ENCODE measurements at places on chromosomes 2 and 18.

DNA sequence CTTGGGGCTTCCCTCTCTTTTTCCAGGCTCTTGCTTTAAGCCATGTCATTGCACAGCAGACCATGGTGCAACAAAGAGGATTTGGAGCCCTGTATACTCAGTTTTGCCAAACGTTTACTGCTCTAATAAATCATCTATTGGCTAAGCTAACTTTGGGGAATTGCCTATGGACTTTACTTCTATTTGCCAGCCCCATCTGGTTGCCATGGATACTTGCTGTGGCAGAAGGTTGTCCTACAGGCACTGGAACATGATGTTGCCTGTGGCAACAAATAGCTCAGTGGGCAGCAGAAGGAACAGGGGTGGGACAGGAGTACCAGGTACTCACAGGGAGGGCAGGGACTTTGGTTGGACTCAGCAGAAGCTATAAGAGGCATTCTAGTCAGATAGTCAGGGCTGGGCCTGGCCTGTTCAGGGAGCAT is 129.7 kb downstream of the CCDC85A start:
- no peaks in the 10 kb centered on the region for H3K4me1 ChIP-seq
- H3K27me3 ChIP-seq: no peaks in the 10 kb centered on the region
- no peak for DNase-seq
- H3K27ac ChIP-seq: no peak overlapping the region
- H3K36me3 ChIP-seq: no peaks in the 10 kb centered on the region

GRCh38 chr2:79882548-79882947 is 369.7 kb downstream of the CTNNA2 start:
- H3K4me3 ChIP-seq: no peak overlapping the region
- no peaks in the 10 kb centered on the region for H3K36me3 ChIP-seq
- no peak overlapping the region for H3K27ac ChIP-seq
- H3K4me1 ChIP-seq: no peaks in the 10 kb centered on the region

DNA sequence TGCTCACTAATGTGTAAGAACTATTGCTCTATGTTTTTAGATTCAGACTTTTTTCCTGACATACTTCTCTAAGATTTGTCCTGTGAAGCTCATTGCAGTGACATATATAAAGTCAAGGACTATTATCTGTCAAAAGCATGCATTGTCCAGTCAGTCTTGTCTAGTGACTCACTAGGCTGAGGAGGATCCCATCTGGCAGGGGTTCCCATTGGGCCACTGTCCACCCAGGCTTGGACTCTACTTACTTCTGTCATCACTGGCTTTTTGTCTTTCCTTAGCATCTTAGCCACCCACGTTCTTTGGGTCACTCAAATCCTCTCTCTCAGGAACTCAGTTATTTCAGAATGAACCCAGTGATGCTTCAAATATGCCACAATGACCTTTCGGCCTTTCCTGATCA is 132.6 kb upstream of the NABP1 start:
- DNase-seq: no peak
- H3K4me3 ChIP-seq: no peak overlapping the region
- H3K4me1 ChIP-seq: no peaks in the 10 kb centered on the region
- H3K27ac ChIP-seq: no peak overlapping the region
- no peaks in the 10 kb centered on the region for H3K36me3 ChIP-seq

- no peaks in the 10 kb centered on the region for H3K36me3 ChIP-seq
- H3K4me3 ChIP-seq: no peak overlapping the region
- H3K4me1 ChIP-seq: no peaks in the 10 kb centered on the region
These were observed 20.8 kb downstream of the CCL20 start for GRCh38 chr2:227834423-227834822.

GRCh38 chr18:61860302-61860701 is 32.5 kb downstream of the RNF152 start:
- DNase-seq: no peak
- no peak overlapping the region for H3K4me3 ChIP-seq
- H3K4me1 ChIP-seq: no peaks in the 10 kb centered on the region
- no peak overlapping the region for H3K27ac ChIP-seq

- no peak for DNase-seq
- no peak overlapping the region for H3K27ac ChIP-seq
- no peaks in the 10 kb centered on the region for H3K4me1 ChIP-seq
- no peak overlapping the region for H3K4me3 ChIP-seq
These were observed 550.3 kb upstream of the HS6ST1 start for GRCh38 chr2:128868686-128869551.

DNA sequence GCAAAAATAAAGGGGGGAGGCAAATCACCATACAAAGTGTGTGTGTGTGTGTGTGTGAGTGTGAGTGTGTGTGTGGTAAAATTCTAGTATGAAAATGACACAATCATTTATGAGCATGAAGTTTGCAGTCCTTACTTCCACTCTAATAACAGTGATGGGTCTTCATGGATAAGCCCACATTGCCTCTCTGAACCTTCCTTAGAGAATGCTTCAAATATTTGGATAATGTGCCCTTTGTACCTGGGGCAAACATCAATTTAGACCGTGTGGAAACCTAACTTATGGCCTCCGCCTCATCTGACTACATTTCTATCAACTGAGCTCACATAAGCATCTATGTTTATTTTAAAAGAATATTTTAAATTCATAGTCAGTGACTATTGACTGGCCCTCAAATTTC is 3.7 kb downstream of the SCN9A start:
- H3K4me1 ChIP-seq: no peaks in the 10 kb centered on the region
- H3K4me3 ChIP-seq: no peak overlapping the region
- no peak for DNase-seq
- no peak overlapping the region for H3K27ac ChIP-seq
- H3K36me3 ChIP-seq: no peaks in the 10 kb centered on the region

GRCh38 chr2:102620332-102620731 is 979 bp downstream of the SLC9A2 start:
- no peak overlapping the region for H3K27ac ChIP-seq
- no peaks in the 10 kb centered on the region for H3K36me3 ChIP-seq
- no peaks in the 10 kb centered on the region for H3K27me3 ChIP-seq
- H3K4me3 ChIP-seq: no peak overlapping the region

GRCh38 chr18:70380915-70381896 is 92.4 kb downstream of the SOCS6 start:
- DNase-seq: no peak
- no peak overlapping the region for H3K4me3 ChIP-seq
- no peaks in the 10 kb centered on the region for H3K36me3 ChIP-seq
- H3K27me3 ChIP-seq: no peaks in the 10 kb centered on the region
- H3K4me1 ChIP-seq: no peaks in the 10 kb centered on the region

GRCh38 chr2:69208023-69208595 is 178.9 kb downstream of the GFPT1 start:
- H3K27ac ChIP-seq: no peak overlapping the region
- H3K36me3 ChIP-seq: no peaks in the 10 kb centered on the region
- no peak overlapping the region for H3K4me3 ChIP-seq
- peaks cover 6% of the 10 kb centered on the region for H3K27me3 ChIP-seq
- no peak for DNase-seq

DNA sequence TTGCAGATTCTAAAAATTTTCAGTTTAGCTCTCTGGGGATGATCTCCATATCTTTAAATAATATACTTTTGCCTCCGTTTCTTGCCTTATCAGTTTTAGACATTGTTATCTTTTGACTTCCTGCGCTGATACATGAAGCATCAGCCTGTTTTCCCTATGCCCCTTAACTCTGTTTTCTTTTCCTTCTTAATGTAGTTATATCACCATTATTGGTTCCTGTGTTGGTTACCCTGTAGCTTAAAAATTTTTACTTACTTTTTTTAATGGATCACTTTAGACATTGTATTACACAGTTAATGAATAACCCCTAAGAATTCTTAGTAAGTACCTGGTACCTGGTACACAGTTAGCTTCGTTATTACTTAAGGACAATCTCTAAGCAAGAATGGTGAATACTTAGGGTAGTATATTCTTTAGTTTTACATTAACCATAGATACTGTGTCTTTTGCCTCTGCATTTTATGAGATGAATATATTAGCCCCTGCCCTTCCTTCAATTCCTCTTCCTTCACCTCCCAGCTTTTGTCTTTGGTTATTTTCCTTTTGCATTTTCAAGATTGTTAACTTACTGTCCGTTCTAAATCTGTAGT is 40.9 kb downstream of the BABAM2 start:
- no peak overlapping the region for H3K27ac ChIP-seq
- no peak overlapping the region for H3K4me3 ChIP-seq
- no peaks in the 10 kb centered on the region for H3K4me1 ChIP-seq
- H3K36me3 ChIP-seq: peaks cover 5% of the 10 kb centered on the region
- no peak for DNase-seq

- H3K27me3 ChIP-seq: no peaks in the 10 kb centered on the region
- no peaks in the 10 kb centered on the region for H3K4me1 ChIP-seq
- H3K4me3 ChIP-seq: no peak overlapping the region
- H3K27ac ChIP-seq: no peak overlapping the region
These were observed 12.1 kb downstream of the LTBP1 start for GRCh38 chr2:32958821-32959220.

GRCh38 chr2:216925636-216926366 is 65.9 kb upstream of the TNP1 start:
- no peaks in the 10 kb centered on the region for H3K4me1 ChIP-seq
- H3K27ac ChIP-seq: no peak overlapping the region
- DNase-seq: no peak
- no peaks in the 10 kb centered on the region for H3K36me3 ChIP-seq
- no peaks in the 10 kb centered on the region for H3K27me3 ChIP-seq

DNA sequence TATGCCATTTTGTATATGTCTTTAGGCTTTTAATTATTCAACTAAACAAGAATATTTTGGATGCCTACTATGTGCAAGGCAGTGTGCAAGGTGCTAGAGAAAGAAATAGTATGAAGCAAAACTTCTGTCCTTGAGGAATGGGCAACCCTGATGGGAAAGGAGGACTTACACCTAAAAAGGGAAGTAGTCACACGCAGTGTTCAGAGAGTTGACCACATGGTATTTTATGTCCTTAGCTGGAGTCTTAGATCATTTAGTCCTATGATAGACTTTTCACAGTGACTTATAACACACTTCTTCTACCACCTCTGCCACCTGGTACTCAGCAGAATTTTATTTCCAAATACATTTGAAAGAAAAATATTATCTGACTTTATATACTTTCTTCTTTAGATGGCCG is 291.6 kb downstream of the PLCL1 start:
- H3K4me3 ChIP-seq: no peak overlapping the region
- H3K36me3 ChIP-seq: no peaks in the 10 kb centered on the region
- DNase-seq: no peak
- no peak overlapping the region for H3K27ac ChIP-seq

DNA sequence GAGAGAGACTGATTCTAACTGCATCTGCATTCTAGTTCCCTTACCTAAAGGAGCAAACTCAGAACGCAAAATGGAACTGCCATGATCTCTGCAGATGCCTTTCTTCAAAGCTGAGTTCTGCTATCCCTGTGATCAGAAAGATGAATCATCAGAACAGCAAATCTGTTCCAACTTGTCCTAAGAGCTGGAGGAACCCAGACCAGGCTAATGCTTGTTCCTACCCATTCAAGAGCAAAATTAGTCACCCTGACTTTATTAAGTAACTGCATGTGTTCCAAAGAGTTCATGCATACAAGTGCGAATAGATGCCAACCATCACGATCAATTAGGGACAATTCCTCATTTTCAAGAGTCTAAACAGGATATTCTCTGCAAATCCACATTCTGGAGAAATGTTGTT is 46.5 kb downstream of the MBP start:
- no peak for DNase-seq
- no peaks in the 10 kb centered on the region for H3K27me3 ChIP-seq
- H3K4me3 ChIP-seq: no peak overlapping the region
- H3K27ac ChIP-seq: no peak overlapping the region

All from effector memory CD4-positive, alpha-beta T cell (primary cell).